Stimulated activated CD4-positive, alpha-beta T cell treated with anti-CD3 and anti-CD28 coated beads, Interleukin-1b, Interleukin-23, amount 100 ng/mL, for 1 hour (primary cell): ENCODE measurements at places on chromosomes 3 and 15.

- no peak for DNase-seq
These were observed 22.6 kb downstream of the PDZRN3 start for GRCh38 chr3:73602170-73602569.

- DNase-seq, result no peak
These were observed at the start of gene CADPS for GRCh38 chr3:62874711-62875557. Gene CADPS (minus strand): TSS chr3:62875416. CDS start chr3:62875029, 387 bp downstream.

DNA sequence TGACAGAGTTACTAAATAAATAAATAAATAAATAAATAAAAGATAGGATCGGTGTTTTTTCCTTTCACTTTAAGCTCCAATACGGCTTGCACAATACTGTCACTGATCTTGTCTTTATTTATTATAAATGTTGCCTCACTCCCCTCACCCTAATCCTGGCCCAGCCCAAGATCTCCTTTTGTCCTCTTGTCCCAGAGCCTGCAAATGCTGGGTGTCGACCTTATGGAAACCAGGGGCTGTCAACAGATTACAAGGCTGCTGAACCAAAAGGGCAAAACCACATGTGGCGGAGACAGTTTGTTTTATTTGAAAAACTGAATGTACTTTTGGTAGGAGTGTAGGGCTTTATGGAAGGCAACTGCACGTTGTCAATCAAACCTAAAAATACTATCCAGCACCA, 75.9 kb downstream of the RFTN1 start:
- DNase-seq, result no peak

GRCh38 chr3:184872200-184872599, 60.2 kb downstream of the VPS8 start:
- DNase-seq, result no peak

GRCh38 chr15:46710401-46710960, 1006.8 kb upstream of the SEMA6D start:
- no peak for DNase-seq

- DNase-seq, result no peak
These were observed 9.1 kb downstream of the CDAN1 start for GRCh38 chr15:42727750-42728381.

DNA sequence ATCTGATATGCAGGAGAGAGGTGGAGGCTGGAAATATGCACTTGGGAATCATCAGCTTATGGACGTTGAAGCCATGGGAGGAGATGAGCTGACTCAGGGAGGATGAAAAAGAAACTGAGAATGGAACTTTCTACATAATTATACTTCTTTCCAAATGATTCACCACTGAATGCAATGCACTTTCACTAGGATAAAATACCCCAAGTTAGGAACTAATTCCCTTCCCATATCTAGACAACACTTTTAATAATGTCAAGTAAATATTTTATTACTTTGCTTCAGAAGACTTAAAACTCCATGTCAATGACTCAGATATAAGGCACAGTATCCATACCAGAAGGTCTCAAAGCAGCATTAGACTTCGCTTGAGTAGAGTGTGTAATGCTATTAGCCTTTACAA, 24.2 kb downstream of the NPTN start:
- DNase-seq, result no peak

GRCh38 chr15:31326875-31327668, 437 bp downstream of the KLF13 start:
- peak; percentile 49 for DNase-seq

DNA sequence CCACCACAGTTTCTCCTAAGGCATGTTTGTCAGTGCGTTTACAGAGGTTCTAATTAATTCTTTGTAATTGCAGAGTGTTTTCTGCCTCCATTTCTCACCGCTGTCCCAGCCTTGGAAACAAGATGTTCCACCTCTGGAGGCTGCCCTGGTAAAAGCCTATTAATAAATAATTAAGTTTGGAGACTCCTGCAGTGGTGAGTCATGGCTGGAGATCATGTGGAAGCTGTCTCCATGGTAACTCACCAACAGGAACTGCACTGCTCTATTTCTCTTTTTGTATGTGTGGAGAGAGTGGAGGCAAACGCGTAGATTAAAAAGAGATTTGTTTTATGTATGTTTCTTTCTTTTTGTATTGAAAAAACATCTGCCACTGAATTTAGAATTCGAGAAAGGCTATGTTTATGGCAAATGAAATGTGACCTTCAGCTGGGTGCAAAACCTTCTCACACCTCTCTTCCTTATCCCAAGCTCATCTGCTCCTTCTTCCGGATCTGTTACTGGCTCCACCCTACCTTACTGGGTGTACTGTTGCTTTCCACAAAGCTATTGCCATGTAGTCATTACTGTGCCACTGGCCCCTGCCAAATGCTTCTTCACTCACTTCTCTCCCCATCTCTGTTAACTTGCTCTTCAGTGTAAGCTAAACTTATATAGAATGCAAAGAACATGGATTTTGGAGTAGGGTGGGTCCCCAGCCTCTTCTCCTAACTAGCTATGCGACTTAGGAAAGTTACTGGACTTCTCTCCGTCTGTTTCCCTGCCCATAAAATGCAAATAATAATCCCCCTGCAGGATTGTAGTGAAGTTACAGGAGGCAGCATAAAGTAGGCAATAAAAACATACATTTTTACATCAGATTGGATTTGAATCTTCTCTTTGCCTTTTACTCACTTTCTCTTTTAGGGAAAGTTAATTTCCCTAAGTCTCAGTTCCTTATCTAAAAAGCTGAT, 778.5 kb downstream of the NTRK3 start:
- DNase-seq, result no peak

GRCh38 chr3:33174095-33174494, 44.5 kb downstream of the SUSD5 start:
- no peak for DNase-seq

- no peak for DNase-seq
These were observed 414.7 kb downstream of the EPHA3 start for GRCh38 chr3:89522155-89522554.

GRCh38 chr3:188059351-188059750, 94.6 kb upstream of the LPP start:
- DNase-seq, result no peak

- DNase-seq, result no peak
These were observed 610 bp downstream of the ARID3B start for GRCh38 chr15:74541494-74542165.

DNA sequence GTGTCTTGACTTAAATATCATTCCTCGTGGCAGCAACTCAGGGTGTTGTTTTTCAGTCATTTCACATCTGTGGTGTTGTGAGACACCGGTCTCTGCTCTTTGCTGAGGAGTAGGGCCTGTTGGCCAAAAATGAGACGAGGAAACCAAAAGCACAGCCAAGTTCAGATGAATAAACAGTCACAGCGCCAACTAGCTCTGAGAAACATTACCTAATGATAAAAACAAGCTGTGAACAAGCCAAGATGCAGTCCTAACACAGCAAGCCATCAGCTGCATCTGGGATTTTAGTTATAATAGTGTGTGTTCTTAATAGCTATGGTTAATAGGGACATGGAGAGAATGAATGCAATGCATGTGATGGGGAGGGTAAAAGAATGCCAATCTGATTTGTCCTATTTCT, 843.4 kb upstream of the DPPA4 start:
- no peak for DNase-seq

DNA sequence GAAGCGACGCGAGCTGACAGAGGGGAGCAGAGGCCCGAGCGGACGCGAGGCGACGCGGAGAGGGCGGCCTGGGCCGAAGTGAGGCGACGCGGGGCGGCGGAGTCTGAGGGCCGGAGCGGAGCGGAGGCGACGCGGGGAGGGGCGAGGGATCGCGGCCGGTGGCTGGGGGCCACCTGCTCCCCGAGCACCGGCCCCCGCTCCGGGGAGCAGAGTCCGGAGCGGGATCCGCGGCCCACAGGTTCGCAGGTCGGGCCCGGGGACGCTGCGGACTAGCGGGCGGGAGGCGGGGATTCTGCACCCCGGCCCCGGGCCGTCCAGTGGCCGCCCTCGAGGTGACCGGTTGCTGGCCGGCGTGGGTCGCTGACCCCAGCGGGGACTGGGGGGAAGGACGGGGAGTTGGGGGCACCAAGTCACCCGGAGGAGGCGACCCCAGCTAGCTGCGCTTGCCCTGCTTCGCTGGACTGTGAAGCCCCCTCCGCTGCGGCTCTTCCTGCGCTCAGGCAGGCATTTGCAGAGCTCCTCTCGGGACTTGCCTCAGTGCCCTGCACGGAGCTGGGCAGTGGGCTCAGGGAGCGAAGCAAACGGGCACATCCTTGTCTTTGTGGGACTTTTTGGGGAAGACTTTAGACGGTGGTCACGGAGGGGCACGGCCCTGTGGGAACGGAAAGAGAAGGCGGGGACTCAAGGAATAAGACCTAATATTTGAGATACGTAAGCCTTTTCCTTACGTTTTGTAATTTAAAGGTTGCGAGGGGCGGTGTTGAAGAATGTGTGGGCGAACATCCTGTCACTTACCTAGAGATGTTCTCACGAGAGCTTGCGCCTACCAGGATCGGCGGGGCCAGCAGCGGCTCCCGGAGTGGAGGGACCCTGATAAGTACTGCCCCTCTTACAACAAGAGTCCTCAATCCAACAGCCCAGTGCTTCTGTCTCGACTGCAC, 566 bp downstream of the HMCES start:
- peak; percentile 20 for DNase-seq

- DNase-seq, result no peak
These were observed 319.3 kb upstream of the ATP10A start for GRCh38 chr15:26182441-26182840.

- no peak for DNase-seq
These were observed 201.4 kb downstream of the IL5RA start for GRCh38 chr3:2908693-2909351.

DNA sequence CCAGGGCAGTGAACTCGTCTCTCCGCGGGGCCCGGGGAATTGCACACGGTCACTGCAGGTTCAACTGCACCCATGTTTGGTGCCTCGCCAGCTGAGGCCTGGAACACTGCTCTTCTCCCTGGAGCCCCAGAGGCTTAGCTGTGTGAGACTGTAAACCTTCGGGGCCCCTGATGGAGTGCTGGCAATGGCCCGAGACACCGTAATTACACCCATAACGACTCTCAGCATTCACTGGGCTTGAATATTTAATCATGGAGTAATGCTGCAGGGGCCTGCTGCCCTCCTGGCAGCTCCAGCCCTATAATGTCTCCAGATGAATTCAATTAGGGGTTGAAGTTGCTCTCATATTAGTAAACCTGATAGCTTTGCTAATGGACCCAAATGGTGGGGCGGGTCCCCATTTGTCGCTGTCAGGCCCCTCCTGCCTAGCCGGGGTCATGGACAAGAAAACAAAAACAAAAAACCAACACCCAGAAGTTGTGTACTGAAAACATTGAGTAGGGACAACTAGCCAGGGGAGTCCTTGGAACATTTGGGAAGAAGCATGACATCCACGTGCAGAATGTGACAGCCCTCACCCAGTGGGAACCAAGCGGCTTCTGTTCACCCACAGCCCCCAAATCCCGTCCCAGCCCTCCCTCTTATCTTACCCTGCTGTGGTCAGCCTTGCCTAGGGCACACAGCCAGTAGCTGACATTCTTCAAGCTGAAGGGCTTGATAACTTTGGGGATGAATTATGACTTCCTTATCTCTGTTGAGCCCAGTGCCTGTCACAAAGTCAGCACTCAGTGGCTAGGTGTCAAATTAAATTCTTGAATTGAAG, 74.3 kb upstream of the SCN5A start:
- no peak for DNase-seq

- no peak for DNase-seq
These were observed 16.9 kb upstream of the ZFAND6 start for GRCh38 chr15:80042568-80042967.

- no peak for DNase-seq
These were observed 19.0 kb downstream of the ARL14 start for GRCh38 chr3:160695915-160696327.

GRCh38 chr3:26752466-26752865, 129.9 kb downstream of the LRRC3B start:
- DNase-seq, result no peak

GRCh38 chr3:43256714-43257461, 29.5 kb upstream of the SNRK start:
- DNase-seq, result no peak

- DNase-seq, result no peak
These were observed 154.4 kb downstream of the PEX5L start for GRCh38 chr3:179882292-179882691.

- DNase-seq, result peak; percentile 81
These were observed at the start of gene CFAP92 for GRCh38 chr3:128993461-128994172. Gene CFAP92 (minus strand): TSS chr3:128994076. CDS start chr3:128993304, 772 bp downstream.

DNA sequence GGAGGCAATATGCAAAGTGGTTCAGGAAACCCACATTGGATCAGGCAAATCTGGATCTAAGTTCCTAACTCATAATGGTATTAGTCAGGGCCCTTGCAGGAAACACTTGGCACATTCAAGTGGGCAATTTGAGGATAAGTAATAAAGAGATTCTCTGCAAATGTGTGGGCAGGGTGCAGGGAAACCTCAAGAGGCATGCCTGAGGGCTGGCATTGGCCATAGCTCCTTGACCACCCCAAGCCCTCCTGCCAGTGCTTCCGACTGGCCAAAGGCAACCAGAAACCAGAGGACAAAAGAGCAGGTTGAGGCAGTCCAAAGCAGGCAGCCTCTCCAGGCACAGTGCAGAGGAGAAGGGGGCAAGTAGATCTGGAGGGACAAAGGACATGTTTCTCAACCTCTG, 130.8 kb upstream of the SNTN start:
- no peak for DNase-seq

DNA sequence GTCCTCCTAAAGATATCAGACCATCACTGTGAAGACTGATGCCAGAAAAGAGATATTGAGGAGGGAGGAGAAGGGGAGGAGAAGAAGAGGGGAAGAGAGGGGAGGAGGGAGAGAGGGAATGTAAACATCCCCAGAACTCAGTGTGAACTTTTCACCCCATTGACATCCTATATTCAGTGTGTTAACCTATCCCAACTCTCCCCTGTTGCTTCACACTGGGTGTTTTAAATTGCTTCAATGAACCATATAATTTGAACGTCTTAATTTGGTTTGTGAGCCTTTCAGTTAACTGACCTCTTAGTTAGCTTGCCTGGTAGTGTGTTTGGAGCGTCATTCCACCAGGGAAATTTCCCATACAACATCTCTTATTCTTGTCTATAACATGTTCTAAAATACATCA, 29.8 kb upstream of the PTPRG start:
- no peak for DNase-seq

DNA sequence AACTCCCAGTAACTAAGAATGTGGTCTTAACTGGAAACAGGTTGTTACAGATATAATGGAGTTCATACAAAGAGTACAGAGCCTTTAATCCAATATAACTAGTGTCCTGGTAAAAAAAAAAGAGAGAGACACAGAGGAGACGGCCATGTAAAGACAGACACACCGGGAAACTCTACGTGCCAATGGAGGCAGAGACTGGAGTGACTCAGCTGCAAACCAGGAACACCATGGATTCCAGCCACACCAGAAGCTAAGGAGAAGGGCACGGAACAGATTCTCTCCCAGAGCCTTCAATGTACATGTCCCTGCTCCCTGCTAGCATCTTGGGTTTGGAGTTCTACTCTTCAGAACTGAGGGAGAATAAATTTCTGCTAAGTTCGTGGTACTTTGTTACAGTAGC, 4.5 kb downstream of the RNF168 start:
- no peak for DNase-seq

GRCh38 chr3:21825684-21826083, 74.7 kb upstream of the ZNF385D start:
- no peak for DNase-seq

- no peak for DNase-seq
These were observed 804 bp upstream of the BRPF1 start for GRCh38 chr3:9730657-9731205.

- DNase-seq, result no peak
These were observed 92.4 kb downstream of the MB21D2 start for GRCh38 chr3:192825216-192825615.

- no peak for DNase-seq
These were observed 126.1 kb downstream of the AQP9 start for GRCh38 chr15:58264053-58264971.

GRCh38 chr3:134486577-134487041, 752 bp downstream of the CEP63 start:
- no peak for DNase-seq
